PC-9 (cell line): ENCODE measurements at places on chromosomes 12 and 14. TPM values are rescaled to one million over a fixed set of nuclear protein-coding genes. Genes with fewer than 3 reads are reported as not detected.

Gene SLCO1C1
- total RNA-seq = not detected in 2 replicates

Gene GARIN6
- not detected in 2 replicates for total RNA-seq

Gene GTF2H3
- total RNA-seq = 30.3 and 42.9 TPM in 2 replicates

DNA sequence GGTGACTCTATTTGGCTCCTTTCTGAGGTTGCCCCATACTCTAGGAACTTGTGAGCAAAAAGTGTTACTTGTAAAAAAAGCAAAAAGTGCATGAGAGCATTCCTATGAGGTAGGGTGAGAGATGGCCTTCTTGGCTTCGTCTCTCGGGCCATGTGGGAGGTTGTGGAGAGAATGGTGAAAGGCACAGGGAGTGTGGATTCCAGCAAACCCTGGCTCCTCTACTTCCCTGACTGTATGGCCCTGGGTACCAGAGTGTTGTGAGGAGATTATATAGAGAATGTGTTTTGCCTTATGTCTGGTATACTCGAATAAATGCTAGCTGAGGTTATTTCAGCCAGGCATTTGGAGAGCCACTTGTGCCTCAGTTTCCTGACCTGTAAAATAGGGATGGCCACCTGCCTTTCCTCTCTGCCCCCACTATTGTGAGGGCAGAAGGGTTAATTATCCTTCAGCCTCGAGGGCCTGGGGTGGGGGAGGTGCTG, 11.0 kb downstream of the PLEKHG3 start:
- no peaks in the 10 kb centered on the region for H3K27me3 ChIP-seq
- H3K27ac ChIP-seq = no peak overlapping the region
- 0 out of 2 replicates have a peak, but pooled peaks cover 10% of the 10 kb centered on the region for H3K36me3 ChIP-seq
- H3K4me3 ChIP-seq = no peak overlapping the region
- no peak for DNase-seq

GRCh38 chr12:105025890-105026289, 39.8 kb downstream of the NOPCHAP1 start:
- H3K4me3 ChIP-seq = no peak overlapping the region
- H3K27ac ChIP-seq = no peak overlapping the region
- H3K36me3 ChIP-seq = no peaks in the 10 kb centered on the region
- no peak for DNase-seq
- H3K27me3 ChIP-seq = no peaks in the 10 kb centered on the region

DNA sequence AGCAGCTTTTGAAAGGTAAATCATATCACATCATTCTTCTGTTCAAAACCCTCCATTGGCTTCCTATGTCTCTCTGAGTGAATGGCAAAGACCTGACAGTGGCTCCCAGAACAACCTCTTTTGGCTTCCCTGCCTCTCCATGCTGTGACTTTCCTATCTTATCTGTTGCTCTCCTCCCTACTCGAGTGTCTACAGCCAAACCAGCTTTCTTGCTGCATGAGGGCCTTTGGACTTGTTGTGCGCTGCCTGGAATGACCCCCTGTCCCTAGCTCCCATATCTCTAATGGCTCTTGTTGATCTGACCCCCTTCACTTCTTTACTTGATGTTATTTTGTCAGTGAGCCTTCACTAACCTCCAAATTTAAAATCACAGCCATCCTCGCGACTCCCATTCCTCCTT, 2.5 kb downstream of the SYNE2 start:
- no peak overlapping the region for H3K27ac ChIP-seq
- no peaks in the 10 kb centered on the region for H3K27me3 ChIP-seq
- DNase-seq = no peak
- no peaks in the 10 kb centered on the region for H3K36me3 ChIP-seq
- no peak overlapping the region for H3K4me3 ChIP-seq
- peaks cover 27% of the 10 kb centered on the region for H3K4me1 ChIP-seq

Gene PTHLH
- 1.6 and 1.9 TPM in 2 replicates for total RNA-seq
